ENCODE measurements at places on chromosomes 13 and 19. TPM values are rescaled to one million over a fixed set of nuclear protein-coding genes. Genes with fewer than 3 reads are reported as not detected.

ZNF230 gene
- total RNA-seq: 5.5 TPM

- no peak for DNase-seq
Measured at GRCh38 chr19:47564081-47564480, 8.9 kb downstream of the ZNF541 start.

- DNase-seq: no peak
Measured at GRCh38 chr13:25241007-25241406, 46.3 kb downstream of the MTMR6 start.

- no peak for DNase-seq
Measured at GRCh38 chr19:1783874-1784273, 28.2 kb downstream of the ATP8B3 start.

DNA sequence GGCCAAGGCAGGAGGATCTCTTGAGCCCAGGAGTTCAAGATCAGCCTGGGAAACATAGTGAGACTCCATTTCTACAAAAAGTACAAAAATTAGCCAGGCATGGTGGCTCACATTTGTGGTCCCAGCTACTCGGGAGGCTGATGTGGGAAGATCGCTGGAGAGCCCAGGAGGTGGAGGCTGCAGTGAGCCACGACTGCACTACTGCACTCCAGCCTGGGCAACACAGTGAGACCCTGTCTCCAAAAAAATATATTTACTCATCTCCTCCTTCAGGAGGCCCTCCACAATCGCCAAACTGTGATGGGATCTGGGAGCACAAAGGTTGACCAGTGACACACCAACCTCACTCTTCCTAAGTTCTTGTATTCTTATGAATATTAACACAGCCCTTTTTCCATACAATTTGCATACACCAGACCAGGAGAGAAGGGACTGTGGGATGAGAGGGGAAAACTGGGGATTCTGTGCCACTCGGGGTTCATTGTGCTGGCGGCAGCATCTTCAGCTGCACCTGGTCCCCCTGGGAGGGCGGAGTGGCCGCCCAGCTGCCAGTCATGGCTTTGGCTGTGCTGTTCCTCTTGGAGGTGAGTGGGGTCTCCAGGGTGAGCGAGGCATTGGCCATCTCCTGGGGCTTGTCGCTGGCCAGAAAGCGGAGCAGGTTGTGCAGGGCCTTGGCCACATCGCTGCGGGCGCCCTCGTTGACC lies 5.8 kb upstream of the OPA3 start:
- no peak for DNase-seq

DNA sequence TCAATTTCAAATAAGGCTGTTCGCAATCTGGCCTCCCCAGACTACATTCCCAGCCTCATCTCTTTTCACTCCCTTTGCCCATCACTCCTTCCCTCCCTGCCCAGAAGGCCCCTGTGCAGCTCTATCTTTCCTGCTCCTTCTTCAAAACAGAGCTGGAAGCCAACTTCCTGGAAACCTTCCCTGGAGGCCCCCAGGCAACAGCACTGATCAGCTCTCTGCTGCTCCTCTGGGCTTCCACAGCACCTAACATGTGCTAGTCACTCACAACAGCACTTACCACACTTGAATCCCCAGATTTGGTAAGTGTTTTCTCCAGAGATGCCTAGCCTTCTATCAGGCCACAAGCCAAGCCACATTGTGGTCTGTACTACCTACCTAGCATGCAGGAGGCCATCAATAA lies 9.5 kb downstream of the SMAD9 start:
- no peak for DNase-seq

ZNF791 gene
- 19.8 TPM for total RNA-seq

All from activated T-cell treated with anti-CD3 and anti-CD28 coated beads, Interleukin-2, amount 50 U/mL, for 72 hours (primary cell).